NCI-H2081 treated with DMSO at 0.1 percent for 48 hours (cell line): ENCODE measurements at places on chromosomes 1 and 21.

- no peak for DNase-seq
Observed at GRCh38 chr1:219041141-219041540, 132.5 kb upstream of the LYPLAL1 start.

GRCh38 chr1:174535207-174535606, 87.4 kb downstream of the GPR52 start:
- DNase-seq: no peak

DNA sequence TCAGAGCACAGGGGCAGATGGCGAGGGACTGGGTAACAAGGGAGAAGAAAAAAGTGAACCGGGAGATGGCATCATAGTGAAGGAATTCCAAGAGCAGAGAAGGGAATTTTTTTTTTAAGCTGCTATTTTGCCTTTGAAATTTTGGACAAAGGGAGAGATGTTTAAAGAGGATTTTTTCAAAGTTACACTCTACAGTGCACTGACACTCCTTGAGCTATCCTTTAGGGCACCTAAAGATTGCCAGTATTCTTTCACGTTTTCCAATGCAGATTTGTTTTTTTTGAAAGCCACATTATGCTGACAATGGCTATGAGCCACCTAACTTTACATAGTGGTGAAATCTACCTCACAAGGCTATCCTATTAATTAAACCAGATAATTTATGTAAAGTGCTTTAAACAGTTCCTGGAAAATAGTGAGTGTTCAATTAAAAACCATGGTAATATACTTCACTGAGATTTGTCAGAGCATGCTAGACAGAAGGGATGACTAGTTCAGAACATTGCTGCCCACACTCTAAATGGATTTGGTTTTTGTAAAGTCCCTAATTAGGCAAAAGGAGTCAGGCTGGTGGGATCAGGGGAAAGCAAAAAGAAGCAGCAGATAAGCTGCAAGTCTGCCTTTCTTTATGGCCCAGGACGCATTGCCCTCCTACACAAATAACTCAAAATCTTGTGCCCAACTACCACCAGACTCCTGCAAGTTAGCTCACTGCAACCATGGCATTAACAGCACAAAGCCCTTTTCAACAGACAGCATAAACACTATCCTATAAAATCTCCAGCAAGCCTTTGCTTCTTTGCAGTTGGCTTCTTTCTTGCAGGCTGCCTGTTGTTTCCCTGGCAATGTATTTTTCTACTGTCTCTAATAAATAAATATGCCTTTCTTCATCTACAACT, 53.9 kb downstream of the PRDX6 start:
- no peak for DNase-seq

DNA sequence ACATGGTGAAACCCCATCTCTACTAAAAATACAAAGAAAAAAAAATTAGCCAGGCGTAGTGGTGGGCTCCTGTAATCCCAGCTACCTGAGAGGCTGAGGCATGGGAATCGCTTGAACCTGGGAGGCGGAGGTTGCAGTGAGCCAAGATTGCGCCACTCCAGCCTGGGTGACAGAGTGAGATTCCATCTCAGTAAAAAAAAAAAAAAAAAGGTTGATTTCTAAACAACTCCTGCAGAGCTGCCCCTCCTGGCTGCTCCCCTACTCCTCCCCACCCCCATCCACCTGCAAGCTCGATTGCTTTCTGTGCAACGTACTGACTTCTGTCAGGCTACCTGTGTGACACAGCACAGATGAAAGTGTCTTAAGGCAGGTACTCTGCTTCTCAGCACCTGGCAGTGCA, 13.3 kb downstream of the ETV3L start:
- DNase-seq: no peak

DNA sequence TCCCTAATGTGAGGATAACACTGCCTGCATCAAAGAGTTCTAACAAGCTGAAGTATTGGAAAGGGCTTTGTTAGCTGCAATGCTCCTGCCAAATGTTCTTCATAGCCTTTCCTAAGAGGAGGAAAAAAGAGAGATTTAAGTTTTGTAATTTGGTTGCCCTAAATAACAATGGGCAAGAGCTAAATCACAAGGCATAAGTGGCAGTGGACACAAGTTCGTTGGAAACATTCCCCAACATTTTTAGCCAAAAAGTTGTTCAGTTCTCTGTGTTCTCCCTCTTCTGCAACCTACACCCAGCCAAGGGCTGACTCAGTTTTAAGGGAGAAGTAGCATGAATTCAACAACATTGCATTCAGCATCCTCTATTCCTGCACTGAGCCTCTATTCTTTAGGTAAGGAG, 2.6 kb upstream of the UQCRHL start:
- DNase-seq: no peak

- no peak for DNase-seq
Observed at GRCh38 chr21:31874812-31875212, 2.0 kb downstream of the HUNK start.

GRCh38 chr1:197955486-197956394, 38.6 kb downstream of the LHX9 start:
- no peak for DNase-seq

DNA sequence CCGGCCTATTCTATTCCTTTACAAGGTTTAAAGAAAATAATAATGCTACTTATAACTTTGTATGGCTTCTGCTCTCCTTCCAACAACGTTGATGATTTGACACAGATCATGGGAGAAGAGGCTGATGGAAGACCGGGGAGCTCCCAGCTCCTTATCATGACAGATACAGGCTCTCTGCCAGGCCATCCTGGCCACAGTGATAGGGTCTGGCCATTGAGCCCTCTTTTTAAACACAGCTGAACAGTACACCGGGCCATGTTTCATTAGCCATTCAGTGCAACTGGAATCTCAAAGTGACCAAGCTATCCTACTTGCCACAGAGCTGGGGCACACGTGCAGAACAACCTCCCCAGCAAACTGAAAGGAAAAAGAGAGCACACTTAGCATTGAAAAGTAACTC, 34.9 kb downstream of the DNAJC11 start:
- DNase-seq: no peak

- DNase-seq: no peak
Observed at GRCh38 chr1:176843352-176844297, 320.9 kb downstream of the ASTN1 start.

DNA sequence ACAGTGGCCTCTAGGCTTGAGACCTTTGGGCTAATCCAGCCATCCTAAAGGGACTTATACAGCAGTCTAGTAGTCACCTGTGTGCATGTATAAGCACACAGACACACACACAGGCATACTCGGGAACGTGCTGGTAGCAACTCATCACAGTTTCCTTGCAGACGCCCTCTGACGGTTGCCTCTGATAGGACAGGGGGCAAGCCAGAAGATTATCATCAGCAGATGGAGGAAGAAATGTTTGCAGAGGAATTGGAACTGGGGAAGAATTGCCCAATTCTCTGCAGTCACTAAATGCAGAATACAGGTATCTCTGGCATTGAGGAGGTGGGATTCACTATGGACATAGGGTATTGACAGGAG, 222.2 kb downstream of the C1orf94 start:
- no peak for DNase-seq

DNA sequence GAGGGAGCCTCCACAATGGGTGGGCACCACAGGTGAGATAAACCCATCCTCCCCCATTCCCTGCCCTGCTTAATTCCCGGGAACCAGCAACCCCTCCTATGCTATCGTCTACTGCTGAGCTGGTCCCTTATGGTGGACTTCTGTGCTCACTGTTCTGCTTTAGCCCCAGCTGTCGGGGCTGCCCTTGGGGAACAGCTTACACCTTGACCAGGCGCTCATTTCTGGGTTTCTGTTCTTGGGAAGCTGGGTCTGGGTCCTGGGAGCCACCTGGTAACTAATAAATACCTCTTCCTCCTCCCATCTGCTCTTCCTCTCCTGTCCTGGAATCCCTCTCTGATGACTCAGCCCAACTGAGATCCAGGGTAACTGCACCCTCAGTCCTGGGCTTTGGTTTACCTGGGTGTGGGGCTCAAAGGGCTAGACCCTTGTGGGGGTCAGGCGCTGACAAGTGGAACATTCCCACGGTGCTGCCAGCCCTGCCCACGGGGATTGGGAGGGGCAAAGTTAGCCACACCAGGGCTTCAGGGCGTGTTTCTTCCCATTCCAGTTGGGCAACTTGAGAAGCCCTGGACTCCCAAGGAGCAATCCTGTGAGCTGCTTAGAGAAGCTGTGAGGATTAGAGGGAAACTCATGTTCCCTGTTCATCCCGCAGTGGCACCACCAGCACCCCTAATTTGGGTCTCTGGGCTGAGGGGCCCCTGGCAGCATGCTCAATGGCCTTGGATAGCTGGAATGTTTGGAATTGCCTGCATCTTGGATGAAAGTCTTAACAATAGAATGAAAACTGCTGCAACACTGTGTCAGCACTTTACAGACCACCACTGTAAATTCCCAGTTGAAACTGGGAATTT, 1.6 kb downstream of the PCAT6 start:
- no peak for DNase-seq

- DNase-seq: no peak
Observed at GRCh38 chr1:222275001-222275728, 272.7 kb downstream of the HHIPL2 start.

DNA sequence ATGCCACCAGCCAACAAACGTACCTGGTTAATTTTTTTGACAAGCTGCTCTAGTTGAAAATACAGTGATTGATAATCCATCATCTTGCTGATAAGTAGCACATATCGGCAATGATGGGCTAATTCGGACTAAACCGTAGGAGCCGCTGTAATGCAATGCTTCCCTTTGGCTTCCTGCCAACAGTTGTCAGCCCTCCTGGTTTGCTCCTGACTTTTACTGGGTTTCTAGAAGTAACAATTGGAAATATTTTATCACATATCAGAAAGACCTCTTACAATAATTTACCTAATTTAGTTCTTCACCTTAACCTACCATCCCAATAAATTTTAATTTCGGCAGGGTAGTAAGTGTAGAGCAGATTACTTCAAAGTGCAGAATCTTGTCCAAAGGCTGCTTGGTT, 148.5 kb downstream of the DHRS3 start:
- no peak for DNase-seq

- DNase-seq: no peak
Observed at GRCh38 chr1:93701629-93702028, 20.0 kb upstream of the BCAR3 start.

DNA sequence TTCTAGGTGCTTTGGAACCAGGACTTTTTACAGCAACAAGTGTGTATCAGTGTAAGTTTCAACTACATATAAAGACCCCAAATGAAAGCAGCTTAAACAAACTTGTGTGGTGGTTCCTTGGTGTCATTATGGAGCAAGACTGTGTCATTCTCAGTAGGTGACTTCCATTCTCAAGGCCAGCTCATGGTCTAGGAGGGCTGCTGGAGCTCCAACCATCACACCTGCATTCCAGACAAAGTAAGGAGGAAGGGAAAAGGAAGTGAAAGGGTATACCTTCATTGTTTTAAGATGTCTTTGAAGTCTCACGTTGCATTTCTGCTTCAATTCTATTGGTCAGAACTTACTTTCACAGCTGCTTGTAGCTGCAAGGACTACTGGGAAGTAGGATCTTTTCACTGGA, 188.6 kb downstream of the C1orf94 start:
- no peak for DNase-seq

GRCh38 chr1:217892750-217893149, 261.6 kb downstream of the SPATA17 start:
- DNase-seq: no peak

- DNase-seq: no peak
Observed at GRCh38 chr21:44058652-44058964, 46.5 kb downstream of the TRAPPC10 start.

DNA sequence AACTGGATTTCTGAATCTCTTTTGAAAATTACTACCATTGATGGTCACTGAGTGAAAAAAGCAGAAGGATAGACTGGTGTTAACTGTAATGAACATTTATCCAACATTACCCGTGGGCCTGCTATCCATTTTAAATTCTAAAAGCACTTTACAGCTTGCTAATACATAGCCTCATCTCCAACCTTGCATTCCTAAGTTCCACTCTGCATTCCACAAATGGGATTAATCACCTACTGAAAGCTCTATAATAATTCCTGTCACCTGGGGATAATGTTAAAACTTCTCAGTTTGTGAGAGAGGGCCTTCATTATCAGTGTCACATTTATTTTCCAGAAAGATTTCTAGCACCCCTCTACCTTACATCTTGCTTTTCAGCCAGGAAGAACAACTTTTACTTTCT, 38.2 kb downstream of the PTPRC start:
- no peak for DNase-seq

GRCh38 chr1:153431427-153431826, 15.1 kb downstream of the S100A7A start:
- no peak for DNase-seq

- DNase-seq: no peak
Observed at GRCh38 chr1:21762022-21762404, 20.9 kb downstream of the USP48 start.

- DNase-seq: no peak
Observed at GRCh38 chr1:44531785-44532566, 126.9 kb downstream of the RNF220 start.

DNA sequence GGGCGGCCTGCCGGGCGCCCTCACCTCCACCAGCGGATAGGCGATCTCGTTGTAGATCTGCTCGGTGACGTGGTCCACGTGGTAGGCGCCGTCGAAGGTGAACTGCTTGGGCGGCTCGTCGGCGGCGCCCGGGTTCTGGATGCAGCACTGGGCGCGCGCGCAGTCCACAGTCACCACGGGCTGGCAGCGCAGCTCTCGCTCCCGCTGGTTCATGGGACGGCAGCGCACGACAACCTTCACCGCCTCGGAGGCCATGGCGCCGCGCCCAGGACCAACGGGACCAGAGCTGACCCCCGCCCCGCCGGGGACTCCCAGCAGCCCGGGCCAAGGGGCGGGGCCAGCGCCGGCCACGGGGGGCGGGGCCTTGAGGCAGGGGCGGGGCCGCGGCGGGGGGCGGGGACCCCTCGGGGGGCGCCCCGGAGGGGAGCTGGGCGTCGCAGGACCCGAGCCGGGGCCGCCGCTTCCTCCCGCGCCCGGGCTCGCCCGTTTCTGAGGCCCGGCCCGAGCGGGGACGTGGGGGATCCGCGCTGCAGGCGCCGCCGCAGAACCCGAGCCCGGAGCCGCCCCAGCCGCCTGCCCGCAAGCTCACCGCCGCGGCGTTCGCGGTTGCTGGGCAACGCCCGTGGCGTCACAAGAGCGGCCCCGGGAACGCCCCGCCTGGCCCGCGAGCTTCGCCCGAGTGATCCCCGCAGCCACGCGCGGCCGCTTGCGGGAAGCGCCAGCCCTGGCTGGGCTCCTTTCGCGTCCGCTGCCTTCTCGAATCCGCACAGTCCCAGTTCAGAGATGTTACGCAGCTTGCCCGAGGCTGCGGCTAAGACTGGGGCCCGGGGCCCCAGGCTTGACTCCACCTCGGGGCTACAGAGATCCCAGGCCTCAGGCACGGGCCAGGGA, at the start of gene KIF17:
Gene KIF17 (minus strand): TSS at position 556 of the 891 bp plus-strand sequence. CDS start 301 bp downstream, at position 255.
- DNase-seq: no peak

DNA sequence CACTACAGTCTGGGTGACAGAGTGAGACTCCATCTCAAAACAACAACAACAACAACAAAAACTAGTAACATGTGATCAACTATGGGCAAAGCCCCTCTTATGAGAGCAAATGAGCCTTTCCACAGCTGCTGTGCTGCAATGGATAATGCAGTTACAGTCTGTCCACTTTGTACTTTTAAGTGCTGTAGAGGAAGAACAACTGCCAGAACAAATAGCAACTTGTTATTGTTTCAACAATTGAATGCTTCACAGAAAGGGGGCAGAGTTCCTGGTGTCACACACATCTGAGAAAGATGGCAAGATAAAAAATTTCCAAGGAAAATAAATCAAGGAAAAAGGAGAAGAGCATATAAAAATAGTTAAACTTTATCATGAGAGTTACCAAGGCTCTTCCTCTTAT, 243.6 kb upstream of the DMRTA2 start:
- DNase-seq: no peak
